ENCODE measurements at places on chromosomes 7 and 10. TPM values are rescaled to one million over a fixed set of nuclear protein-coding genes. Genes with fewer than 3 reads are reported as not detected.

The SORBS1 gene
- 0.26 TPM for total RNA-seq

The CYP2E1 gene
- 0.50 TPM for total RNA-seq

The NRCAM gene
- total RNA-seq = 2.1 TPM

The SLC18A3 gene
- not detected for total RNA-seq

The SUPV3L1 gene
- 69.6 TPM for total RNA-seq

The DENND2A gene
- total RNA-seq = 39.0 TPM

The CYP3A4 gene
- not detected for total RNA-seq

The BAIAP2L1 gene
- 5.3 TPM for total RNA-seq

The PIP4K2A gene
- total RNA-seq = 37.5 TPM

The BMPER gene
- total RNA-seq = 12.2 TPM

The CPA2 gene
- total RNA-seq = under 0.01 TPM

The AS3MT gene
- total RNA-seq = 8.1 TPM

The NUTM2A gene
- total RNA-seq = 0.51 TPM

The CALML5 gene
- total RNA-seq = not detected

The CLCN1 gene
- under 0.01 TPM for total RNA-seq

The CRYGN gene
- 0.50 TPM for total RNA-seq

The DYDC2 gene
- total RNA-seq = not detected

The ADRB1 gene
- total RNA-seq = not detected

The NDUFB2 gene
- 44.9 TPM for total RNA-seq

The ADARB2 gene
- total RNA-seq = not detected

The PARD3 gene
- total RNA-seq = 46.4 TPM

The PANK1 gene
- 5.9 TPM for total RNA-seq

The FLNC gene
- total RNA-seq = 191 TPM

The FOXP2 gene
- 8.4 TPM for total RNA-seq

The NEUROG3 gene
- total RNA-seq = not detected

The MRPS16 gene
- 62.3 TPM for total RNA-seq

The TAS2R4 gene
- 1.5 TPM for total RNA-seq

The TWIST1 gene
- 31.2 TPM for total RNA-seq

The PCDH15 gene
- under 0.01 TPM for total RNA-seq

The NAPEPLD gene
- 9.2 TPM for total RNA-seq

The LIPA gene
- 72.3 TPM for total RNA-seq

The NKX6-2 gene
- total RNA-seq = not detected

The ACADSB gene
- 5.6 TPM for total RNA-seq

The HMX2 gene
- not detected for total RNA-seq
